ENCODE measurements at places on chromosomes 11 and 22. TPM values are rescaled to one million over a fixed set of nuclear protein-coding genes. Genes with fewer than 3 reads are reported as not detected.

DNA sequence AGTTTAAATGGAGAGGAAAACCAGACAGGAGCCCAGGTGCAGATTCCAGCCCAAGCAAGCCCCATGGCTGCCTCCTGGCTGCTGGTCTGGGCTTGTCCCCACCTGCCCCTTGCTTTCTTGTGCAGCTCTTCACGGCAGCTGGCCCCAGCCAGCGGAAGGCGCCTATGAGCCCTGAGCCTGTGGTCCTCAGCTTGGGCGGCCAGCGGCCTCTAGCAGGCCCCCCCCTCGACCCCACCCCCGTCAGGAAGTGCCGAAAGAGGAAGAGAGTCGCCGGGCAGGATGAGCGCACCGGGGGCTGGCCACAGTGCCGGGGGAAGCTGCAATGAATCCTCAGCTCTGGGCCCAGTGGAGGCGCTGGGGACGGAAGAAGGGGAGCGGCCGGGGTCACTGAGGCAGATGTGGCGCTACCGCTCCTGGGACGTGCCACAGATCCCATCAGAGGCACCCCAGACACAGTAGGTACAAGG is 2.1 kb upstream of the DGKZ start:
- DNase-seq, result no peak

The KRTAP5-7 gene
- polyA plus RNA-seq, result not detected

DNA sequence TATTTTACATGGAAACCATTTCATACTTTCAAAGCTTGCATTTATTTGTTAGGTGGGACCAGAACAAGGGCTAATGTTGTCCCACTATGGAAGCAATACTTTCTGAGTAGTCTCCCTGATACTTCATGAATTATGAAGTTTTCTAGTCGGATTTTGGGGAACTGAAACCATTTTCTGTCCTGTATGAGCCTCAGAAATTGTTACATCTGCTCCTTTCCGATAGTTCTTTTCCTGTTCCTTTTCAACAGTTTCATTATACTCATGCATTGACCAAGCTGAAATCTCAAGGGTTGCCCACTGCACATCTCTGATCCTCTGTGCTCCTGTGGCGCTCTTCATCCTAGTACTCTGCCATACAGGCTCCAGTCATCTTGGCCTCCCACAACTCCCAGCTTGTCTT is 31.5 kb upstream of the GLYATL1 start:
- peak; percentile 26 for DNase-seq

DNA sequence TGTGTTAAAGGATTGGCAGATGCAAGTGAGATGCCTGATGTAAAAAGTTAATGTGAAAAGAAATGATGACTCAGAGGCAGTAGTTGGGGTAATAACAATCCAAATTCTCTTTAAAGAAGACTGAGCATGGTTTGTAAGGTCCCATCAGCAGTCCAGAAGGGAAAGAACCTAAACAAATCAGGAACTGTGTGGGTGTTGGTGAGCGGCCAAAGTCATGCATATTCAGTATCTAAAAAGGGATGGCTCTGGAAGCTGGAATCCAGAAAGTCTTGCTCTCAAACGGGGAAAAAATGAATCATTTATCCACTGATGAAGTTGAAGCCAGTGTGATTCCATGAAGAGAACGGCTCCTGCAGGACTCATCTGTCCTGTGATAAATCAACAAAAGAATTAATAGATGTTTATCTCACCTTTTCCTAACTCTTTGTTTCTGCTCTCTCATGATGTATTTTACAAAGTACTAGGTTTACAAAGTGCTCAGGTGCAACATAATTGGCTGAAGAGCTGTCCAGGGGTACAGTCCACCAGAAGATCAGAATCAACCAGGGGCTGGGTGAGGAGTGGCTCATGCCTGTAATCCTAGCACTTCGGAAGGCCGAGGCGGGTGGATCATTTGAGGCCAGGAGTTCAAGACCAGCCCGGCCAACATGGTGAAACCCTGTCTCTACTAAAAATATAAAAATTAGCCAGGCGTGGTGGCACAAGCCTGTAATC is 20.5 kb upstream of the SORL1-AS1 start:
- DNase-seq, result no peak

The CCDC87 gene
- polyA plus RNA-seq, result 0.13 TPM

GRCh38 chr11:64132191-64132771 is 33.6 kb downstream of the MACROD1 start:
- DNase-seq, result no peak

DNA sequence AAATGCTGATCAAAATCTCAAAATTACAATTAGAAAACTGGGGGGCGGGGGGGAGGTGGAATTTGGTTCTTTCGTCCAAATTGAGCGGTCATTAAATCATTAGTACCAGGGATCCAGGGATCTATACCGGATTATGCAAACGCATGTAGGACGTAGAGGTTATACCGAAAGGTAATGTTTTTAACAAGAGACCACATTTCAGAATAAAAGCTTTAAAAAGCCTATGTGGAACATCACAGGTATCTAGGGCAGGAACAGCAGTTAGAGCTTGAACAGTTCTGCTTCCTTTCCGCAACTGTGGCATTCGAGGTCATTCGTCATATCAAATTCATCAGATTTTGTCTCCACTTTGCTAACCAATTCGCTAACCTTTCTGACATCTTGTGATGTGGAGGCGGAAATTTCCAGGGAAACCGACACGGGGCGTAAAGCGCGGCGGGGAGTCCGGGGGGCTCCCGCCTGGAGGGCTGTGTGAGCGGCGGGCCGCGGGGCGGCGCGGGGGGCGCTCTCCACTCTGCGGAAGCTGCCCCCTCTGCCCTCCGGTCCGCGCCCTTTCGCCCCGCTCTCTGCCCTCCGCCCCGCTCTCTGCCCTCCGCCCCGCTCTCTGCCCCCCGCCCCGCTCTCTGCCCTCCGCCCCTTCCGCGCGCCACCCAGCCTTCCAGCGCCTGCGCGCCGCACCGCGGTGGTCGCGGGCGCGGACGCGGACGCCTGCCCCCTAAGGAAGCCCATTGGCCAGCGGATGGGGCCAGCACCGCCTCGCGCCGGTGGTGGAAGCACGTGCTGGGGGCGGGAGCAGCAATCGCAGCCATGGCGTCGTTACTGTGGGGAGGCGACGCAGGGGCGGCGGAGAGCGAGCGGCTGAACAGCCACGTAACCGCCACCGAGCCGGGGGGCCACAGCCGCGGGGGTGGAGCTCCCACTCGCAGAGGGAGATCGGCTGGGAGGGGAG is at the start of gene DDX25:
Gene DDX25, plus strand, starts transcription at position 798 of the 949 bp plus-strand sequence. Its CDS starts 10 bp downstream, at position 808.
- no peak for DNase-seq

DNA sequence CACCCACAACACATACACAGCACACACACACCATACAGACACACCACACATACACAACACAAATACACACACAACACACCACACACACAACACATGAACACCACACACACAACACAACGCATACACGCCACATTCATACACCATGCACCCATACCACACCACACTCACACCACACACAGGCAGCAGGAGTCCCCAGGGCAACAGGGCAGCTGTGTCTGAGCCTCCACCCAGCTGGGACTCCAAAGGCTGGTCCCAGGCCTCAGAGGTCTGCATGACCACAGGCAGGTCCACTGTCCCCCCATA is 3.3 kb upstream of the WNT7B start:
- no peak for DNase-seq

GRCh38 chr11:13238879-13239514 is 38.6 kb upstream of the BMAL1 start:
- DNase-seq, result peak; percentile 33

The NCAPH2 gene
- polyA plus RNA-seq, result 33.9 TPM

The LIPT2 gene
- polyA plus RNA-seq, result 17.5 TPM

The KIF18A gene
- 3.8 TPM for polyA plus RNA-seq

GRCh38 chr11:95092549-95093324 is 3.1 kb downstream of the ENDOD1 start:
- no peak for DNase-seq

The OR8J3 gene
- not detected for polyA plus RNA-seq

GRCh38 chr11:94129512-94130297 is 1.1 kb downstream of the PANX1 start:
- peak; percentile 59 for DNase-seq

The TUG1 gene
- polyA plus RNA-seq, result 22.5 TPM

The MYO18B gene
- not detected for polyA plus RNA-seq

- no peak for DNase-seq
Measured at GRCh38 chr22:25970374-25970911, 198.8 kb upstream of the SEZ6L start.

The OR4C13 gene
- not detected for polyA plus RNA-seq

DNA sequence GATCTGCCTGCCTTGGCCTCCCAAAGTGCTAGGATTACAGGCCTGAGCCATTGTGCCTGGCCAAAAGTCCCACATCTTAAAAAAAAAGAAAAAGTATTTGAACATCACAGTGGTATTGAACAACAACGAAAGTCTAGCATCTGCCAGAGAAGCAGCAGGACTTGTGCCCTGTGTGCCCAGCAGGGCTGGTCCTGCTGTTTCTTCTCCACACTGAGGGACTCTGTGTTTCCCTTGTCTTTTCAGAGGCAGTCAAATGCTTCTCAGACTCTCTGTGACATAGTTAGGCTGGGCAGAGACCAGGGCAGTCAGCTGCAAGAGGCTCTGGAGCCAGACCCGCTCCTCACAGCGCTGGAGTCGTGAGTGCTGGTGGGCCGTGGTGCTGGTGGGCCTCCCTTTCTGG is 56.2 kb downstream of the SBF1 start:
- no peak for DNase-seq

GRCh38 chr11:93089474-93090102 is 108.2 kb downstream of the SLC36A4 start:
- no peak for DNase-seq

- no peak for DNase-seq
Measured at GRCh38 chr11:128261011-128261421, 326.3 kb downstream of the ETS1 start.

- DNase-seq, result no peak
Measured at GRCh38 chr11:26835611-26836010, 113.8 kb upstream of the SLC5A12 start.

The POLD4 gene
- polyA plus RNA-seq, result 454 TPM

DNA sequence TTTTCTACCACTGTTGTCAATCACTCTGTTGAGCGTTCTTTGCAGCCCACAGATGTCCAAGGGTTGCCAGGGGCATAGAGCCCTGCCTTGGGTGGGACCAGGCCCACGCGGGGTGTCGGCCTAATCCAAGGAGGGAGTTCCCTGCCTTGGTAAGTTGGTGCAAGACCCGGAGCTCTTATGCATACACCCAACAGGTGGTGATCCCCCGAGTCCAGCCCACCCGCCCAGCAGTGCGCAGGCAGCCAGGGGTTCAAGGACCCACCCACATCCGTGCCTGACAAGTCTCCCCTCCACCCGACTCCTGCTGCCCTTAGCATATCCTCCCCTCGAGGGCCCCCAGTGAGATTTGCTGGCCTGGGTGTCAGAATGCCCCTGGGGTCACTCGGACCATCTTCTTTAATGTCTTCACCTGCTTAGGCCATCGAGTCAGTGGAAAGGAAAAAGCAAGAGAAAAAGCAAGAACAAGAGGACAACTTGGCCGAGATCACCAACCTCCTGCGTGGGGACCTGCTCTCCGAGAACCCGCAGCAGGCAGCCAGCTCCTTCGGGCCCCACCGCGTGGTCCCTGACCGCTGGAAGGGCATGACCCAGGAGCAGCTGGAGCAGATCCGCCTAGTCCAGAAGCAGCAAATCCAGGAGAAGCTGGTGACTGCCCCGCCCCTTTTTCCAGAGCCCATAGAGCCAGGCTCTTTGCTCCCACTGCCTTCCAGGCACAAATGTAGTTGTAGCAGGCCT is 12.2 kb downstream of the RIBC2 start:
- DNase-seq, result no peak

The CSF2RB gene
- 3.5 TPM for polyA plus RNA-seq

The OR51E2 gene
- polyA plus RNA-seq, result not detected

DNA sequence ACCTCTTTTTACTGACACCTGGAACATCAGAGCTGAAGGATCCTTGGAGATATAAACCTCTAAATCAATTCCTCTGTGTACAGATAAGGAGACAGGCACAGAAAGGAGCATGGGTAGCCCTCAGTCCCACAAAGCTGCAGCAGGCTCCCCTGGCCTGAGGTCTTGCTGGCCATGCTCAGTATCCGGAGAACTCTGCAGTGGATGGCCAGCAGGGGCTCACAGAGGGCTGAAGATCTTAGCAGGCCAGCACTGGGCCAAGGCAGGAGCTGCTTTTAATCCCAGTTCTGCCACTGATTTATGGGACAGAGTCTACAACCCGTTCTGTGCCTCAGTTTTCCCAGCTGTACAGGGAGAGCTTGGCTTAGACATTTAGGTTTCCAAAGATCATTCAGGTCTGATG is 52.6 kb upstream of the LRRC32 start:
- no peak for DNase-seq

The GRM5 gene
- polyA plus RNA-seq, result not detected

DNA sequence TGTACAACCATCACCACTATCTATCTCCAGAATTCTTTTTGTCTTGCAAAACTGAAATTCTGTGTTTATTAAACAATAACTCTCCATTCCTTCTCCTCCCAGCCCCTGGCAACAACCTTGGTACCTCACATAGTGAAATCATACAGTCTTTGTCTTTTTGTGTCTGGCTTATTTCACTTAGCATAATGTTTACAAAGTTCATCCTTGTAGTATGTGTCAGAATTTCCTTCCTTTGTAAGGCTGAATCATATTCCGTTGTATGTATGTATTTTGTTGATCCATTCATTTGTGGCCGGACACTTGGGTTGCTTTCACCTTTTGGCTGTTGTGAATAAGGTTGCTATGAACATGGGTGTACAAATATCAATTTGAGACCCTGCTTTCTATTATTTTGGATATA is 243.7 kb upstream of the TBCEL start:
- DNase-seq, result no peak

DNA sequence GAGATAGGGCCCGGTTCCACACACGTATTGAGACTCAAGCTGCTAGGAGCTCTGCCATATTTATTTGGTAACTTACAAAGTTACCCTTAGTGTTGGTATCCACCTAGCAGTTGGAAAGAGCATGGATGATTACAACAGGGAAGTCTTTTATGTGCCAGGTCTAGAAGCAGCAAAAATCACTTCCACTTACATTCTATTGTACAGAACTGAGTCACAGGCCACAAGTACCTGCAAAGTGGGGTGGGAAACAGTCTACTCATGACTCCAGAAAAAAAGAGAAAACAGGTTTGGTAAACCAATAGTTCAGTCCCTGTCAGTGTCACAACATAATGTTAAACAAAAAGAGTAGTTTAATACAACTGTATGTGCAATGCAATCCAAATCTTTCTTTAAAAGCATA is 279.6 kb upstream of the PITPNB start:
- no peak for DNase-seq

DNA sequence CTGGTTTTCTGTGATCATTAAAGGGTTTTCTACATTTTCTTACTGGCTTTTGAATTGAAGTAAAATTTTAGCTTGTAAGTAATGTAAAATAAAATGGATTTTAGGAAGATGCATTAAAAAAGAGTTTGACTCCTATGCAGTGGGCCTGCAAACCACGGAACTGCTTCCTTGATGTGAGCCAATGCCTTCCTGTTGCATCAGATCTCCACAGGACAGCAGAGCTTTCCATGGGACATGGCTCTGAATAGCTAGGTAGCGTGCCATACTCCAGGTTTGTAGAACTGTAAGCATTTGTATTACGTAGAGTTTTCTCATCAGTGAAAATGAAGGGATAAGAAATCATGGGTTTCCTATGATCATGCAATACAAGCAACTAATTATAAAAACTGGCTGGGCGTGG is 133.4 kb downstream of the SWAP70 start:
- DNase-seq, result no peak

- DNase-seq, result no peak
Measured at GRCh38 chr11:11981840-11982239, 26.6 kb downstream of the DKK3 start.

The DDT gene
- 126 TPM for polyA plus RNA-seq

- DNase-seq, result no peak
Measured at GRCh38 chr22:46052801-46053562, 76.0 kb upstream of the WNT7B start.

The OR4C46 gene
- not detected for polyA plus RNA-seq

- no peak for DNase-seq
Measured at GRCh38 chr11:120657306-120658070, 145.9 kb downstream of the GRIK4 start.
